ENCODE measurements at places on chromosomes 3 and 15.

- no peak for DNase-seq
These were observed 49.7 kb downstream of the CCK start for GRCh38 chr3:42216302-42216701.

GRCh38 chr3:141421639-141422319 is 53.5 kb downstream of the ZBTB38 start:
- DNase-seq = no peak

DNA sequence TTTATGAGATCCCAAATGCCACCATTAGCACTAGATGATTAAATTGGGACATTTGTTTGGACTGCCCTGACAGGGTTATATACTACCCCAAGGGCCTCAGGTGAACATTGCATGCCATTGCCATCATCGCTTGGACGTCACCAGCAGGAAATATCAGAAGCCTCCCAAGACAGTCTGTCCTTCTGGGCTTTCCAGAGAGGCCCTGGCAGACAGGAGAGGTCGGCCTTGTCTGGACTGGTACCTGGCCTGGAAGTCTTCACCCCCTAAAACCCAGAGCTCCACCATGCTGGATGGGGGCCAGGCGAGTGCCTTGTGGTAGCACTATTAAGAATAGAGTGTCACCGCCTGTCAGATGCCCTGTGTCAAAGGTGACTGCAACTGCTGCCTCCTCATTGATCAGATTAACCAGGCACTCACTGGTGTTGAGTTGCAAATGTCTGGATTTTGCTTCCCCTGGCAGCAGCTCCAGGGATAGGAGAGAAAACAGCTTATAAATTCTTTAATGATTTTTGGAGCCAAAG is 324.1 kb upstream of the RASGRP1 start:
- no peak for DNase-seq

DNA sequence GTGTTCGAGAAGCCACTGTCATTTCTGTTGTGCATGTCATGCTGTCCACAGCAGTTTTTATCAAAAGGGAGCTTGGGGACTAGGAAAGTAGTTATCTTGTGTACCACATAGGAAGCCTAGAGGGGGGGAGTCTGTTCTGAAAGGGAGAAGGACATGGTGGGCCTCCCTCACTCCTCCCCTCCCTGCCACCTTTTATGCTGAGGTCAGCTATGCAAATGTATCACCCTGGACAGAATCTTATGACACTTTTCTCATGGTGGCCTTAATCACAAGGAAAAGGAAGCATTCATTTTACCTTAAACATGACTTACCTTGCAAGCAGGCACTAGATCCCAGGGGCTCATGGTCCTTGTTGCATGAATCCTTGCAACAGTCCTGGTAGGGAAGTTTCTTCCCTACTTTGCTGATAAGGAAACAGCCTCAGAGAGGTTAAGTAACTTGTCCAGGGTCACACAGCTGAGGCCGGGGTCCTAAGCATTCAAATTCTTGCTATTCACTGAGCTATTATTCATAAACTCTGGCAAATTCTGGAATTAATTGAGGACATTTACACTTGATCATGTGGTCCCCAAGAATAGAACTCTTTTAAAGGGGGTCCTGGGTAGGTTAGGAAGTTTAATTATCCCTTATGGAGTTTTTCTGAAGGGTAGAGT is 81.1 kb upstream of the SLC6A1 start:
- no peak for DNase-seq

- no peak for DNase-seq
These were observed 26.1 kb upstream of the SFMBT1 start for GRCh38 chr3:53071882-53072431.

GRCh38 chr15:68315495-68316031 is 38.0 kb downstream of the FEM1B start:
- no peak for DNase-seq

GRCh38 chr15:84387086-84387485 is 151.5 kb downstream of the GOLGA6L4 start:
- DNase-seq = no peak

- no peak for DNase-seq
These were observed 4.5 kb downstream of the MELTF start for GRCh38 chr3:197024881-197025735.

- DNase-seq = no peak
These were observed 46.5 kb downstream of the SYNPR start for GRCh38 chr3:63324621-63325020.

- DNase-seq = no peak
These were observed 197.2 kb downstream of the VGLL3 start for GRCh38 chr3:86793786-86794185.

DNA sequence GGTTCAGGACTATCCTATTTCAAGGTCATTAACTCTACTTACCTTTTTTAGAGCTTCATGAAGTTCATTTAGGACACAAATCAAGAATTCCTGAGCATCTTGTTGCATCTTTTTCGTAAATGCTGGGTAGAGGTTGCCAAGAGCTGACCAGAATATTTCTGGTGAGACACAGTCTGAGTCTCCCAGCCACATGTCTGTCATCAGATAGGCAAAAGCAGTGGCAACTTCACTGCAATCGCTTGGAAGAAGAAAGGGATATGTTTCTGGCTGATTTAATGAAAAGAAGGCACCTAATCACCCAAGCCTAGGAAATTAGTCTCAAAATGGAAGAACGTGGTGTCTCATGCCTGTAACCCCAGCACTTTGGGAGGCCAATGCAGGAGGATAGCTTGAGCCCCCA is 2.9 kb downstream of the USP50 start:
- no peak for DNase-seq

- DNase-seq = no peak
These were observed 73.1 kb upstream of the SAMMSON start for GRCh38 chr3:69926385-69926784.

DNA sequence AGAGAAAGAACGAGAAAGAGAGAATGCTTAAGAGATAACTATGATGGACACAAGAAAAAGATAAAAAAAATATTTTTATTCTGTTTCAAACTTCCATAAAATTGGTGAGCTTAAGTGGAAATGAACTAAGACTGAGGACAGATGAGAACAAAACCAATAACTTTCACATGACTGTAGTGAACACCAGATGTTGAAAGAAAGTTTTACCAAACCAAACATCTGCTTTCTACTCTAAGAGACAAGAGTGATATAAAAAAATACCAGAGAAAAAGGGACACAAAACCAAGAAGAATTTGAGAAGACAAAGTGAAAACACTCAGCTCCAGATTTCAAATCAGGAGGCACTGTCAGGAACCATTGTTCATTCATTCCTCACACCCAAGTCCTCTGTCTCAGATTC is 147.9 kb downstream of the IMPG2 start:
- no peak for DNase-seq

DNA sequence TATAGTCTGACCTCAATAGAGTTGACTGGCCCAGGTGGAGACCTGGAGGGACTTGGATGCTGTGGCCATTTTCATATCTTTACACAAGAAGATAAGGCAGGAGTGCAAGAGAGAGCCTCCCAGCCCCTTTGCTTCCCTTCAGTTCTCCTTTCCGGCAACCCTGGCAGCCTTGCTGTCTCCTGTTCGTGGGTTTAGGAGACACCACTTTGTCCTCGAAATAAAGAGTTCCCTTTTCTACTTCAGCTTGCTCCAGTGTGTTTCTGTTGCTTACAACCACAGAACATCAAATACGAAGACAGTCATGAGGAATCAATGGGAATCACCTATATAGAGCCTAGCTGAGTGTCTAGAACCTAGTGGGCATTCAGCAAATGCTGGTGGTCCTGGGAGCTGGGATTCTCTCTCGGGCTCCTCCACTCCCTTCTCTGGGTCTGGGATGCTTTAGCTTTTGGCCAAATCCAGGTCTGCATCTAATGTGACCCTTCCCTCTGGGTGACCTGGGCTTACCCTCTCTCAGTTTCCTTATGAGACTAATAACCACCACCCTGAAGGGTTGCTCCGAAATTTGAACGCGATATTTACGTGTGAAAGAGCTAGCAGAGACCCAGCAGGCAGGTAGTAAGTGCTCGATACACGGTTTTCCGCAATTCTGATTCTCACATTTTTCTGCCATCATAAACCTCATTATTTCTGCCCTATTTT is 44.5 kb downstream of the PCSK6 start:
- no peak for DNase-seq

- DNase-seq = no peak
These were observed at the start of gene CD96 for GRCh38 chr3:111541911-111542483. Gene CD96, plus strand, starts transcription at chr3:111542197. Its CDS starts 52 bp downstream, at chr3:111542249.

- no peak for DNase-seq
These were observed 24.5 kb downstream of the CHDH start for GRCh38 chr3:53821631-53822121.

GRCh38 chr3:42663581-42664437 is 10.3 kb downstream of the ZBTB47 start:
- DNase-seq = no peak

GRCh38 chr15:63909819-63910437 is 76.2 kb upstream of the HERC1 start:
- DNase-seq = no peak

- no peak for DNase-seq
These were observed 48.6 kb upstream of the ATOSA start for GRCh38 chr15:52727815-52728214.

- no peak for DNase-seq
These were observed 140.6 kb downstream of the RBPMS2 start for GRCh38 chr15:64634576-64635498.

Measured in activated CD8-positive, alpha-beta memory T cell treated with anti-CD3 and anti-CD28 coated beads for 48 hours (primary cell).